ENCODE measurements at places on chromosomes 2 and 18.

DNA sequence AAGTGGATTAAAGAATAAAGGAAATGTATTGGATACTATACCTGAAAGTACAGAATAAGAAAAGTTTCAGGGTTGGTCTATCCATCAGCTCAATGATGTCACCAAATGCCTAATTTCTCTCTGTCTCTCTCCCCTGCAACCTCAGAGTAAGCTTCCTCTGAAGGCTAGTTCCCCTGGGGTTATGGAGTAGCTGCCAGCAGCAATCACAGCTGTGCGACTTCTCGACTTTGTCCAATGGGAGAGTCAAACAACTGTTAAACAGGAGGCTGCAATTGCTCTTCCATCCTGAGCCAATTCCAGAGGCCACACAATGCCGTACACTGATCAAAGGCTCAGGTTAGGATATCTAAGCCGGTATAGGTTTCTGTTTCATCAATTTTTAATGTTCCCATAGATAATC is 95.3 kb upstream of the FANCL start:
- DNase-seq, result no peak

GRCh38 chr2:230821261-230821990 is 43.3 kb upstream of the ITM2C start:
- no peak for DNase-seq

DNA sequence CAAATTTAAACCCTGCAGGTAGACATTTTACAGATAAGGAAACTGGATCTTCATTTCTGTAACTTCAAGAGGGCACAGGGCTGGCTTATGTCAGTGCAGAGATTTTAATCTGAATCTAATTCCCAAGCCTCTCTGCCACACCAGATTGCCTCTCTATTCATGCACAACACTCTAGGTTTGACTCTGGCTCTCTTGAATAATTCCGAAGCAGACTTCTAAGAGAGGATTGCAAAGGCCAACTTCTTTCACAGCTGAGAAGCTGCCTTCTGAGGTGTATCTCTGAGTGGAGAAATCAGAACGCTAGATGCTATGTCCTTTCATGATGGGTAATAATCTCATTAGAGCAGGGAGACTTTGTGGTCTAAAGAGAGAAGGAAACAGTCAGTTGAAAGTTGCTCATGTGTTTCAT is 20.1 kb upstream of the MGAT5 start:
- DNase-seq, result no peak

DNA sequence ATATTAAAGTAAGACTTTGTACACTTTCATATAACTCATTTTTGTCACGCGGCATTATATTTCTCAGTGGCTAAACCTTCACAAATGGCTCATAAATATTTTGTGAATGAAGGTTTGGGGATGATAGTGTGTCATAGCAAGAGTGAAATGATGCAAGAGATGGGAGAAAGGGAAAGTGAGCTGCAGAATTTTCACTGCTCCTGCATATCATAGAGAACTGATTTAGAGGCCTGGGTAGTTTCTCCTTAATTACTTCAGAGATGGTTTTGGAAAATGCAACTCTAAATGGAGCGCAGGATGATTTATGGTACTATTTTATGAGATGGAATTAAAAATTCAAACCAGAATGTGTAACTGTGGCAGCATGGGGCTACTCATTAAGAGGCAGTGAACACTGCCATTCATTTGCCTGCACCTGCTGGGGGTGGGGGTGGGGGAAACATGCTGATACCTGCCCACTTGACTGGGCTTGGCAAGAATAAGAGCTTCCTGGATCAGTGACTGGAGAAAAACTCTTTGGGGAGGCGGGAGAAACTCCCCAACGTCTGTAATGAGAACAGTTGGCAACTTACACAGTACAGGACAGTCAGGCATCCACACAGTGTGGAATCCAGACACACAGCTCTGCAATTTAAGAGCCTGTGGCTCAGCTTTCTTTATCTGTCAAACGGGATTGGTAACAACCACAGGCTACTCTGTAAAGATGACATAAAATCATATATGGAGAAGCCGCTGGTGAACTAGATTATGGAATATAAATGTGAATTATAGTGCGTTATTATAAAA is 941.9 kb downstream of the SLC4A3 start:
- DNase-seq, result no peak

GRCh38 chr18:69758458-69758857 is 189.2 kb downstream of the CD226 start:
- DNase-seq, result no peak

DNA sequence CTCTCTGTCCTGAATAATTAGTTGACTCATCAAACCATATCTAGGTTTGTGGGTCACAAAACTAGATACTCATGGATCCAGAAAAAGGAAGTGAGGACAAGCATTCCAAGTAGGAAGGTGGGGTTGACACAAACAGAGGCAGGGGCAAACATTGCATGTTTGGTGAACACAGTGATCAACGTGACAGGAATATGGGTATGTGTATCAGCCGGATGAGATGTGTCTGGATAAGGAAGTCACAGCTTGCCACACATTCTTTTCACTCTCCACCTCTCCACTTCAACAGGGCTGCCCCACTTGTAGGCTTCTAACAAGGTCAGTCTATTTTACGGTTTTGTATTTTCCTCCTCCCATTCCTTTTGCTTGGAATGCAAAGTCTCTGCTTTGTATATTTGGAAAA is 319.0 kb downstream of the CYRIA start:
- no peak for DNase-seq

- no peak for DNase-seq
These were observed 140.9 kb downstream of the TWIST2 start for GRCh38 chr2:238988752-238989151.

GRCh38 chr2:22800412-22800811 is 584.6 kb upstream of the KLHL29 start:
- DNase-seq, result no peak

DNA sequence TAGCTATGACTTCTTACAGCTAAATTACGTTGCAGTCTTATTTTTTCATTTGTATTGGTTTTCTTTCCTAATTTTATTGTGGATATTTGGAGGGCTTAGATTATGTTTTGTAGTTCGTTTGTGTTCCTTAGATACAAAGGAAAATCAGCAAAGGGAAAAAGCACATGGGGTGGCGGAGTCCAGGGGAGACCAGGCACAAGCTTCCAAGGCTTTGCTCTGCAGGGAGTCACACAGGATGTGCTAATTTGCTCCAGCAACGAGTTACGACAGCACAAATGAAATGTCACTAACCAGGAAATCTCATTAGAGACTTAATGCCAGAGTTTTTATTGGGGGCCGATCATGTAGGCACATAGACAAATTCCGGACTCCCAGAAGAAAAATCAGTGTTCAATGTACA is 60.5 kb upstream of the CABYR start:
- no peak for DNase-seq

- DNase-seq, result no peak
These were observed 199.6 kb upstream of the FBXO11 start for GRCh38 chr2:48105848-48106247.

- no peak for DNase-seq
These were observed 60.3 kb upstream of the DNAJC10 start for GRCh38 chr2:182655750-182656149.

- no peak for DNase-seq
These were observed 406.6 kb upstream of the MMADHC start for GRCh38 chr2:149994057-149994728.

GRCh38 chr2:30464544-30465170 is 17.6 kb downstream of the LCLAT1 start:
- no peak for DNase-seq

- peak; percentile 29 for DNase-seq
These were observed 12.2 kb downstream of the ARPC2 start for GRCh38 chr2:218229239-218229638.

DNA sequence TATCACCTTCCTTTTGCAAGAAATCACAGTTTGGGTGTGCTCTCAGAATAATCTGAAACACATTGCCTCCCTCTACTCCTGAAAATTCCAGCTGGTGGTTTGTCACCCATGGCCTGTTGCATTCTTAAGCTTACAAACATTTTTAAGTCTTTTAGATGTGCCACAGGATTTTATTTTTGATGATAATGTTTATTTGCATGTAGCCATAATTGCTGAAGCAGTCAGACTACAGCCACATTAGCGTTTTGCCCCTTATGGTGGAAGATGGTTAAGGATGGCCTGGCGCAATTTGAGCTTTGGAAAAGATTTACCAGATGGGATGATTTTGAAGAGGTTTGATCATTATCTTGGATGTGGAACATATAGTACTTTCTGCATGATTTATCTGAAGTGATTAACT is 439.5 kb downstream of the MEIS1 start:
- no peak for DNase-seq

DNA sequence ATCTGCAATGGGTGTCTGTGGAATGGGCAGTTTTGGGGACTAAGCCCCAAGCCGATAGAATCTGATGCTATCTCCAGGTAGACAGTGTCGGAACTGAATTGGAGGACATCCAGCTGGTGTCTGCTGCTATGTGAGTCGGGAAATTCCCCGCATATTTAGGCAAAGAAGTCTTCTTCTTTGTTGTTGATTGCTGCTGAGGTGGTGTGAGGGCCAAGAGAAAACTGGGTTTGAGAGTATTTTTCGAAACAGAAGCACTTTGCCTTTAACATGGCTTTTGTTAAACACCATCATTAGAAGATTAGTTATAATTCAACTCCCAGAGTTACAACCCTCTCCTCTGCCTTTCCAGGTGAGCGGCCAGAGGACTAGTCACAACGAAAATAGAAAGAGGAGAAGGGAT is 49.4 kb upstream of the ACTR3 start:
- no peak for DNase-seq

DNA sequence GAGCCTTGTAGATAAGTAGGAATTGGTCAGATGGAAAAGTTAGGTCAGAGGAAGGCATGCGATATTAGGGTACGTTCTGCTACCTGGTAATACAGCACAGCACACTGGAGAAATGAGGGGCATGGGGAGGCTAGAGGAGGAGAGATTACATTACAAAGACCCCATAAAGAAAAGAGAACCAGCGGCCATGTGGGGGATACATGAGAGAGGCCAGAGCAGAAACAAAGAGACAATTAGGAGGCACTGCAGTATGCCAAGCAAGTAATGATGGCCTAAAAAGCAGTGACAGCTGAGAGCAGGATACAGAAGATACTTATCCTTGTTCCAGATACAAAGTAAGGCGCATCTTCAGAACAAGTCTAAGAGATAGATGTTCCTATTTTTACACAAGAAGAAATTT is 40.0 kb downstream of the TXNL1 start:
- DNase-seq, result no peak

DNA sequence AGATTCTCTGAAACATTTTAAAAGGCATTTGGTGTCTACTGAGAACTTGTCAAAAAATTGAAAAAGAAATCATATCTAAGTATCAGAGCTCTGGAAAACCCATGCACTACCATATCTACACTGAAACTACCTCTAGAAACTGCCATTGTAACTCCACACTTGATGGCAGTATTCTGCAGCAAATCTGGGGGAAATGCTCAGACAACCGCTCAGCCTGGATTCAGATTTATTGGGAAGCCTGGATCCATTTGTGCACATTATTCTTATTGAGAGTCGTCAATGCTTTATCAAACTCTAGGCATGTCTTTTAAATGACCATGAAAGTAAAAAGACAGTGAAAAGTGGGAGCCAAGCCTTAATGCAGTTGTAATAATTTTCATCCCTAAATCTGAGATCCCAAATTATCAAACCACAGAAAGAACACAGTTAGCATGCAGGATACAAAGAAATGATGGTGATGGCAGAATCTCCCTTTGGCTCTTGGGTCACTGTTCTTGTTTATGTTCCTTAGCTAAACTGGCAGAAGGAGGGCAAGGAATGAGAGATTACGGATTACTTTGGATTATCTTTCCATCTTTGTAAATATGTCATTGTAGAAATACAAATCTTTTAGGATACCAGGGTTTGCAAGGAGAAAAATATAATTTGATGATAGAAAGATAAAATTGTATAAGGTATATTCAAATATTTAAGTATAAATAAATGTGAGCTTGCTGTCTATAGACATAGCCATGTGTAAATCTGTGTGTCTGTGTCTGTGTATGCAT is 512.1 kb upstream of the SYT4 start:
- no peak for DNase-seq

DNA sequence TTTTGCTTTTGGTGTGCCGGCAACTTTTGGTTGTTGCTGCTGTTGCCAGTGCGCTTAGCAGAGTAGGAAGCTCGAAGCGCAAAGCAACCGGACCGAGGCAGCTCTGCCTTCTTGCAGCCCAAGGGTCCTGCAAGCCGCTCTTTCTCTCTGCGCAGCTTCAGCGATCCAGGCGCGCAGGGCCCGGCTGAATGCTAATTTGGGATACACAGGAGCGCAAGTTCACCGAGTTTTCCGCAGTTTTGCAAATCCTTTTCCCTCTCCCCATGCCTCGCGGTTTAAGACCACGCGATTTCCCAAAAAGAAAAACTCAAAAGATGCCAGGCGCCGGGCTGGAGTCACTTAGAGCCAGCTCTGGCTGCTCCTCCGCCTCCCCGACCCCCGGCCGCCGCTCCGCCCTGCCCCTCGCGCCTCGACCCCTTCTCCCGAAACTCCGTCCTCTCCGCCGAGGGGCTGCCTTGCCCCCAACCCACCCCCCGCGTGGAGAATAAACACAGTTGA is 13.5 kb upstream of the SIX3 start:
- no peak for DNase-seq

GRCh38 chr18:48910972-48911545 is 39.7 kb downstream of the SMAD7 start:
- DNase-seq, result no peak

- DNase-seq, result no peak
These were observed 864.9 kb upstream of the ID2 start for GRCh38 chr2:7816944-7817343.

- DNase-seq, result no peak
These were observed 357.0 kb downstream of the GALNT13 start for GRCh38 chr2:154228566-154229280.

DNA sequence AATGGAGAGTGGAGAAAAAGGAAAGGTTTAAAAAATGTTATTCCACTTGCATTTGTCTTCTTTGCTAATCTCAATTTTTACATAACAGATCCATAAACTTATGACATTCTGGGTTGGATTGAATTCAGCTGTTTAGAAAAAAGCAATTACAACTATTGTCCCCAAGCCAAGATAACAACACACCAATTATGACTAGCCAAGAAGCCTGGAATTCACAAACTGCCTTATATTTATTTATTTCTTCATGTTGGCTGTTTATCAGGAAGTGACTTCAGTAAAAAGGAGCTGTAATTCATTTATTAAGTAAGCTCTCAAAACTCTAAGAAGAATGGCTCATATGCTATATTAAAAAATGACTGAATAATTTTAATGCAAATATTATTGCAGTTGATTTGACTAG is 137.4 kb downstream of the CALCRL start:
- no peak for DNase-seq

DNA sequence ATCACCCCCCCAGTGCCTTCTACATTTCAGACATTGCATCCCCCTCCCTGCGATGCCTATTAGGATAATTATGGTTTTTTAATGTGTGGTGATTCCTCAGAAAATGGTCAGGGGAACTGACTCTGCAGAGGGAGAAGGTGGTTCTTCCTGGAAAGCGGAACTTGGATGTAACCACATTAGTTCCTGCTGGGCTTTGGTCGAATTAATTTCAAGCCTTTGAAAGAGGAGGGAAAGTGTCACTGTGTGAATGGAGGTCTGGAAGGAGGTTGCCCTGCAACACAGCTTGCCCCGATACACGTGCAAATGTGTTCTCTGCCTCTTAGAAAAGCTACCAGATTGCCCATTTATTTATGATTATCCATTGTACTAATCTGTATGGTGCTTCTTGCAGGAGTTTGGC is 63.2 kb upstream of the TPO start:
- no peak for DNase-seq

- no peak for DNase-seq
These were observed 206.1 kb downstream of the RAB3GAP1 start for GRCh38 chr2:135258193-135258592.

Measured in activated CD4-positive, alpha-beta T cell treated with anti-CD3 and anti-CD28 coated beads, Interleukin-2, amount 50 U/mL, for 1 hour (primary cell).